ENCODE measurements at places on chromosomes 2 and 18.

DNA sequence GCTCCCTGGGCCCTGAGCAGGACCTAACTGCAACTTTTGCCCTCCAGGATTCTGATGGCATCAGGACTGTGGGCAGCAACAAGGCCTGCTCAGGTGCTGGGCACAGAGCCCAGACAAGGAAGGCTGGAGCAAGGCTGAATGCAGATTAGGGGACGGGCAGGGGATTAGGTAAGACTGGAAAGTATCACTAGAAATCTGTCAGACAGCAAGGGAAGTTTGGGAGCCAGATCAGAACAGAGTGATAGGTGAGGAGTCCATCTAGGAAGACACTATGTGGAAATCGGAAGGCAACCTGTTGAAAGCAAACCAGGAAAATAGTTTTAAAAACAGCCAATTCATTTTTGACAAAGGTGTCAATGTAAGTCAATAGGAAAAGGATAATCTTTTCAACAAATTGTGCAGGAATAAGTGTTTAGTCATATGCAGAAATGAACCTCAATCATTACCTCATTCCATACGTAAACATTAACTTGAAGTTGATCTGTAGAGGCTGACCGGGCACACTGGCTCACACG, 56.4 kb upstream of the STPG4 start:
- no peak for DNase-seq

- no peak for DNase-seq
Observed at GRCh38 chr18:57197261-57197660, 50.4 kb downstream of the BOD1L2 start.

- no peak for DNase-seq
Observed at GRCh38 chr2:11592671-11593574, 59.1 kb downstream of the GREB1 start.

GRCh38 chr2:111053825-111054515, 66.7 kb upstream of the BCL2L11 start:
- DNase-seq: no peak

- no peak for DNase-seq
Observed at GRCh38 chr2:95062242-95063085, 37.0 kb downstream of the MAL start.

- DNase-seq: no peak
Observed at GRCh38 chr2:215796140-215796855, 217.1 kb downstream of the MREG start.

All from nephron progenitor cell (in vitro differentiated cells).